IMR-90 (cell line): ENCODE measurements at places on chromosomes 13 and 19. TPM values are rescaled to one million over a fixed set of nuclear protein-coding genes. Genes with fewer than 3 reads are reported as not detected.

DNA sequence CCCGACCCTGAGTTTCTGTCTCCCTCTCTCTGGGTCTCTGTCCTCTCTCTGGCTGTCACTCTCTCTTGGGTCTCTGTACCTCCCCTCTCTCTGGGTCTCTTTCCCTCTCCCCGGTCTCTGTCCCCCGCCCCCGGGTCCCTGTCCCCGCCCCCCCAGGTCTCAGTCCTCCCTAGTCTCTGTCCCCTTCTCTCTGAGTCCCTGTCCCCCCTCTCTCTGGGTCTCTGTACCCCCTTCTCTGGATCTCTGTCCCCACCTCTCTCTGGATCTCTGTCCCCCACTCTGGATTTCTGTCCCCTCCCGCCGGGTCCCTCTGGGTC, 2.3 kb upstream of the FTL start:
- DNase-seq = no peak

- no peak for DNase-seq
These were observed 82.8 kb downstream of the FRY start for GRCh38 chr13:32114284-32114950.

- no peak for DNase-seq
These were observed 7.7 kb upstream of the NFIC start for GRCh38 chr19:3358689-3359014.

DNA sequence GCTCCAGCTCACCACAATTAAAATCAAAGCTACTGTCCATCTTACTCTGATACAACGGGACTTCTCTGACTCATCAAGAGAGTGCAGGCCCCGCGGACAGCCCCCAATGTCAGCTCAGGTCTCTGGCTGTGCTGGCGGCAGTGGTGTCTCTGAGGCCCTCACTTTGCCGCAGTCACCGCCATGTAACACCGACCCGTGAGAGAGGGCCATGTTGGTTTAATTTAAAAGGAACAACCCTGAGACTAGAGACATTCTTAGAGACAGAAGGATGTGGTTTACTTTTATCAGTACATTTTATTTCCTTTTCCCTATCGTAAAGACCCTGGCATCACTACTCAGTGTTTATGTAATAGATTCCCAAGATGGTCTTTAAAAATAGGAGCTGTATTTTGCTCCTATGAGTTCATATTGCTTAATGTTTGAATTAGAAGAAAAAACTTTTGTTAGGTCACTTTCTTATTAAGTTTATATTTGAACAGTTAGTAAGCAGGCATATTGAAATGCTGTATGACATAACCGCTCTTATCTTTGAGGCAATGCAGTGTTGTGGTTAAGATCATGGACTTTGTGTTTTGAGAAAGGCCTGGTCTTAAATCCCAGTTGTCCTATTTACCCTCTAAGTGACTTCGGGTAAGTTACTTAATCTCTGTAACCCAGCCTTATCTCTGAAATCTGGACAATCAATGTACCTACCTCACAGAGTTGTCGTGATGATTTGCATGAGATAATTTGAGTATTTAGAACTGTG, 23.4 kb downstream of the DGKH start:
- DNase-seq = peak; percentile 54

TNFRSF19 gene
- total RNA-seq = 18.6 and 21.9 TPM in 2 replicates
